ENCODE measurements at places on chromosomes 6 and 20.

- DNase-seq = no peak
These were observed 115.4 kb downstream of the OPRM1 start for GRCh38 chr6:154154389-154154967.

DNA sequence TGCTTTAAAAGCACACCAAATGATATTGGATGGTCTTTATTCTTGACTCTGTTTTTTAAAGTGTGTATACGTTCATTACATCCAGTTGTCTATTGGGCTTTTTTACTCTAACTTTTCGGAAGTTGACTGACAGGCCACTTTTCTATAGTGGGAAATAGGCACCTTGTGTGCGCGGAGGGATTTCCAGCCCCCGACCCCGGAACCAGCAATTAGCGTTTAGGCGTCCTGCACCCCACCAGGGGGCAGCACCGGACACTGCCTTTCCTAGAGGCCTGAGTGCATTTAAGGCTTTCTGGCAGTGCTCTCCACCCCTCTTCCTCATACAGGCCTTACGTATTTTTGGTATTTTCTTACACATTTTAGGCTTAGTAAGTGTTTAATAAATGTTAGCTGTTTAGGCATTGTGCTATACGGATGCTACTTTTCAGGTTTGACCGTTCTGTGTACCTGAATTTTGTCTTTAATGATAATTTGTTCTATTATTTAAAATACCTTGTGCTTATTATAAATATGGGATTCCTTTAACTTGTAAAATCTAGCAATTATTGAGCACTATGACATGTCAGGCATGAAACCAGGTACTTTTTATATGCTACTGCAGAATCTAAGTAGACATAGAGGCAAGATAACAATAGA is 231.8 kb downstream of the BCKDHB start:
- peak; percentile 26 for DNase-seq

- DNase-seq = no peak
These were observed 147.2 kb downstream of the RPS12 start for GRCh38 chr6:132961610-132962009.

- DNase-seq = no peak
These were observed 24.6 kb downstream of the DST start for GRCh38 chr6:56618050-56618449.

DNA sequence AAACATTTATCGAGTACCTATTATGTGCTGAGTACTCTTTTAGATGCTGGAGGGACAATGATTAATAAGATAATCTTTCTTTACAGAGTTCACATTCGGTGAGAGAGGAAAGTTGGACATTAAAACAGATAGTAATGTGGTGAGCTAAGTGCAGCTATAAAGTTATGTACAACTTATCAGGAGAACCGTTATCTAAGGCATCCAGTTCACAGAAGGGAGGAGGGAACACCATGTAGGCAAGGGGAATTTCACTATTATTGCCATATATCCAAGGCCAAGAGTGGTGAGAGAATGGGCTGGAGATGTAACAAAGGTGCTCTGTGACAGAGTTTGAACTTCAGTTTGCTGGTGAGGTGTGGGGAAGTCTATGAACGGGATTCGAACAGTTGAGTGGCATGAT is 105.8 kb downstream of the CARMIL1 start:
- DNase-seq = no peak

GRCh38 chr20:24033565-24033964 is 45.0 kb upstream of the GGTLC1 start:
- no peak for DNase-seq

GRCh38 chr6:43827898-43828297 is 57.9 kb downstream of the VEGFA start:
- no peak for DNase-seq

DNA sequence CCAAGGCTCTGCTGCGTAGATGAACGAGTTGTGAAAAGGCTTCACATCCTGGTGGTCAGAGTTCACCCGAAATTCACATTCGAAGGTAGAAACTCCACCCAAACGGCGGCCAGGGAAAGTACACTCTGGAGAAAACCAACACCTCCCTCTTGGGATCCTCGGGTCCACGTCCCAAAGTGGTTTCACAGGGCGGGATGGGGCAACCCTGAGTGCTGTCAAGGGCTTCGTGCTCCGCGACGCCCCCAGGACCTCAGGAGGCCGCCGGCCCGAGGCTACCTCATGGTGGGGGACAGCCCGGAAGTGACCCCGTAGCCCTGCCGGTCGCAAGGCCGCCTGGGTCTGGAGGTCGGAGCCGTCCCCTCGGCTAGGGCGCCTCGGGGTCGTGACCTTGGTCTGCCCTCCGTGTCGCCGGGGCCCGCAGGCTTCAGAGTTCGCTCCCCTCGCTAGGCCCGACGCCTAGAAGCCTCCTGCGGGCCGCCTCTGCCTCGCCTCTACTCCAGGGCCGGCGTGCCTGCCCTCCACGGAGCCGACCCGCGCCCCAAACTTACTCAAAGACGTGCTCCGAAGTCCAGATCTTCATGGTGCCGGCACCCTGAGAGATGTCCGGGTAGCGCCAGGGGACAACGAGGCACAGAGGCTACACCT is at the start of gene PRELID3B:
TSS of gene PRELID3B (minus strand) at position 636 of the 645 bp plus-strand sequence. CDS start at position 580, 56 bp downstream.
- no peak for DNase-seq

- DNase-seq = no peak
These were observed 5.1 kb upstream of the TXLNB start for GRCh38 chr6:139296927-139297326.

GRCh38 chr20:56859039-56859800 is 230.1 kb downstream of the TFAP2C start:
- no peak for DNase-seq

DNA sequence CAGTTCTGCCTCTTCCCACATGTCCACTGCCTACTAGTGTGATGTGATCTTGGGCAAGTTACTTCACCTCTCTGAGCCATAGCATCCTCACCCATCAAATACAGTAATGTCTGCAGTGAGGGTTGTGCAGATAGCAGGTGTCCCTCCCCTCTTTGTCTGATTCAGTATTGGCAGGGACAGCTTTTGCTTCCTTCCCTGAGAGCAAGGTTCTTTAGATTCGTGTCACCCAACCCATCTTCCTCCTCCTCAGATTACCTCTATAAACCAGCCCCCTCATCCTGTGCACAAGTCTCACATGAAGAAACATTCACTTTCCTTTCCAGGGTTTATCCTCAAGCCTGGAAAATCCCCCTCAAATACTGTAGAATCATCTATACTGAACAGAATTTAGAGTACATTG is 15.4 kb downstream of the ACTR5 start:
- no peak for DNase-seq

DNA sequence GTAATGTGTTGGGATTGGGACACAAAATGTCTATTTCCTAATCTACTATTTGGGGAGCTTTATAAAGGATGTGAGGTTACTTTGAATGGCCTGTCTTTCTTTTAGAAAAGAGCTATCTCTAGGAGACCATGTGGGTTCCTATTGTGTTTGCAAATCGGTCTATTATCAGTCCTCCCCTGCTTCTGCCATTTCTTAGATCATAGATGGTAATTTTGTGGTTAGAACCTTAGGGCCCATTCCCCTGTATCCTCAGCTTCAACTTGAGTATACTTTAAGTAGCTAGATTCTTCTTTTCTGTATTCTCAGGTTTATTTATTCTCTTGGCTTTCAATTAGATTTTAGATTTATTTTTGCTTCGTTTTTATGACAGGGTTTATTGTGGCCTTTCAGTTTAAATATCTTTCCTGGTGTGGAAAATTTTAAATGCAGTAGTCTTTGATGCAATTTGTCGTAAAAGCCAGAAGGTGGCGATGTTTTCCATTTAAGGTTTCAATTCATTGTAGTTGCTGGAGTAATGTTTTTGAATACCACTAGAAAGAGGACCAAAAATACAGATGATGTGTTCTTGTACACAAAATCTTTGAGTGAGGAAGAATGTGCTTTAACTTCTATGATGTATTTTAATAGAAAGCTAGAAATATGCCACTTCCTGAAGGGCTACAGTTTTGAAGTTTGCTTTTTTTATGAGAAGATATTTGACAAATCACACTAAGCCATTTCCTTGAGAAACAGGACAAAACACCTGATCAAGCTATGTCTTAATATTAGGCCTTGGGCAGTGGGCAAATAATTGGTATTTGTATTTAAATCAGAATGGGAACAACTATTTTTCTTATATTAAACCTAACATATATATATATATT is 20.3 kb downstream of the TBPL1 start:
- DNase-seq = no peak

DNA sequence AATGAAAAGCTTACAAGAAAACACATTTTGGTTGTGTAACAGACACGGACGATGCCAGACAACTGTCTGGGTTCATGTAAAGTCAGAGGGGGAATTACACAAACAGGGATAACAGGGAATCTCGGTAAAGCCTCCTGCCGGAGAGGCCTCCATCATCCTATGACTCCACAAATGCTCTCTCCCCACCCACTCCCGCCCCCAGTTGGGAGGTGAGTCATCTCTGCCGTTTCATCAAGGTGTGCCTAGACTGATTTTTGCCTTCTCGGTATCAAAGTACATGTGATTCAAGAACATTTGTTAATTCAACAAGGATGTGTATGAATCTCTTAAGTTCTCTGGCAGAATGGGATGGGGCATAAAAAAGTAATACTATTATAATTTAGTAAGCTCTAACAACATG is 304.9 kb upstream of the PRDM1 start:
- no peak for DNase-seq

DNA sequence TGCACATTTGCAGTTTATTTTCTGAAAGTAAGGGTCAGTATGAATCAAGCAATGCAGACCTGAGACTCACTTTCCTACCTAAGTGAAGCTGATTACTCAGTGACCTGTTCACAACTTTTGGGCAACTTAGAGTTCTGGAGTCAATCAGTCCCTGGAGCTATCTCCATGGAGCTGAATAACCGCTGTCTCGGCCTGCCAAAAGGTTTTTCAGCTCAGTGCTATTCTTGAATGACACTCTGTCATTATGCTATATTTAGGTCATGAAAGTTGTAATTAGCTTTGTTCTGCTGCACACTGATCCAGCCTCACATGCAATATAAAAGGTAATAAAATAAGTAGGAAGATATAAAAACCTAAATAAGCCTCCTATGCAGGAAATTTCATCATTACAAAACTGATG is 356.0 kb downstream of the BMP2 start:
- no peak for DNase-seq

DNA sequence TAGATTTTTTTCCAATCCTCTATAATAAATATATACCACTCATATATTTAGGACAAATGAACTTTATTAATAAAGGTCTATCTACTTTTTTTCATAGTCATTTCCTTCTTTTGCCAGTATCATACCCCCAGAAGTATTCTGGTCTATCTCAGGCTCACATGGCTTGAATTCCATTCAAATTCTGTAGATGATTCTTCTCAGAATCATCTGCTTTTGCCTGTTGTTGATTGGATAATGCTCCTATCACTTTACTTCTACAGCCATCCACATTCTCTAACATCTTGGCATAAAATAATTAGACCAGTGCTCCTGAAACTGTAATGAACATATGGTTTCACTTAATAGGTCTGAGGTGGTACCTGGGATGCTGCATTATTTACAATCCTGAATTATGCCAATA is 121.2 kb downstream of the GFRAL start:
- no peak for DNase-seq

DNA sequence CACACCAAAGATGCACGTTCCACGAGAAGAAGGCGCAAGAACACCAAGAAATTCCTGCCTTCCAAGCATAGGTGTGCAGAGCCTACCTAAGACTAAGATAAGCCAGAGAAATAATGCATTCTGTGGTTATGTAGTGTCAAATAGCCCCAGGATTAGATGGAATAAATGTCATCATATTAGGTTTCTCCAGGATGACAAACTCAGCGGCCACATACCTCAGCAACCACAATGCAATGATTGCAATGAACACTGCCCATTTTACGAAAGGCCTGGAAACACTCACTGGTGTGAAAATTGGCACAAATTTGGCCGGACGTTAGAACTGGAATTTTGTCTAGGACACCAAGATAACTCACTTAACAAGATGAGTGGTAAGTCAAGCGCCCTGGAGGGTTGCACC is 129.7 kb downstream of the SLC22A3 start:
- no peak for DNase-seq

DNA sequence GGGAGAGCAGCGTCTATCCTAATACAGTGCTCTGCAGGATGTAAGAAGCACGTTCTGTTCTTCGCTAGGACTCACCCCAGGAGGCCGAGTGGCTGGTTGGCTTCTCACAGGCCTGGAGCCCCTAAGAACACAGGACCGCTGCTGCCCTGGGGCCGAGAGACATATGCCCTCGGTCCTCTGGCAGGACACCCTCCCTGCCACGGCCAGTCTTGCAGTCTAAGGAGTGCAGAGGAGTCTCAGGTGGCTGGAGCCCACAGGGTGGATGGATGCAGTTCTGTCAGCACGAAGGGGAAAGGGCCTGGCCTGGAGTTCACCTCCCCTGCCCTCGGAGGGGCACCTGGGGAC is 96.5 kb downstream of the SMOC2 start:
- no peak for DNase-seq

DNA sequence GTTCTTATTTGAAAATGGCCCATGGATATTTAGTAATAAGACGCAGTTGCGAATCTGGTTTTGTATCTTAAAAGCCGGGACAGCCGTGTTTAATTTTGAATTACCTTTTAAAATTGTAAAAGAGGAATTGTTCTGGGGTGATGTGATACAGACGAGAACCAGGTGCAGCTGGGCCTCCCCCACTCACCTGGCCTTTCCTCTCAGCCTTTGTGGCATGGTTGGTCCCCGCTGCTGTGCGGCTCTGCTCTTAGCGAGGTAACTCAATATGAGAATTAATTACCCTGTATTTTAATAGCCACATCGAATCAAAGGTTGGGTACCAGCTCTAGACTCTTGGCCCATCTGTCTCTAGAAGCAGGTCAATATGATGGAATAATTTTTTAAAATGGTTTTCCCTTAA is 56.5 kb upstream of the DACT2 start:
- DNase-seq = no peak

GRCh38 chr6:14074476-14075094 is 43.0 kb upstream of the CD83 start:
- no peak for DNase-seq

GRCh38 chr20:64099086-64099786 is 8.1 kb downstream of the NPBWR2 start:
- no peak for DNase-seq

GRCh38 chr20:49682798-49683197 is 30.9 kb downstream of the B4GALT5 start:
- DNase-seq = no peak

DNA sequence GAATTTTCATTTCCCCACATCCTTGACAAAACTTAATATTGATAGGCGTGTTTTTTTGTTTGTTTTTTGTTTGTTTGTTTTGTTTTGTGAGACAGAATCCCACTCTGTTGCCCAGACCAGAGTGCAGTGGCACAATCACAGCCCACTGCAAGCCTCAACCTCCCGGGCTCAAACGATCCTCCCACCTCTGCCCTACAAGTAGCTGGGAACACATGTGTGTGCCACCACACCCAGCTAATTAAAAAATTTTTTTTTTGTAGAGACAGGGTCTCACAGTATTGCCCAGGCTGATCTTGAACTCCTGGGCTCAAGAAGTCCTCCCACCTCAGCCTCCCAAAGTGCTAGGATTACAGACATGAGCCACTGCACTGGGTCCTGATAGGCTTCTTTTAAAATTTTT is 9.2 kb downstream of the CEP57L1 start:
- DNase-seq = no peak

- DNase-seq = no peak
These were observed 53.0 kb downstream of the NUDT3 start for GRCh38 chr6:34339432-34339831.

- no peak for DNase-seq
These were observed 104.9 kb upstream of the IYD start for GRCh38 chr6:150263765-150264404.

- no peak for DNase-seq
These were observed 55.4 kb downstream of the RIPOR3 start for GRCh38 chr20:50635676-50636600.

All from stimulated activated CD8-positive, alpha-beta memory T cell treated with anti-CD3 and anti-CD28 coated beads, Interleukin-12 subunit alpha, Interleukin-12 subunit beta, amount 100 ng/mL, for 4 hours (primary cell).